Activated T-helper 1 cell treated with anti-CD3 and anti-CD28 coated beads, Interleukin-12 subunit alpha, Interleukin-12 subunit beta, Interleukin-2, Interleukin-4 antibody, amounts not matched to agents 30 ng/mL and 10 ng/mL and 1 ng/mL, durations not matched to agents 14 hours and 24 hours and 36 hours (primary cell): ENCODE measurements at places on chromosomes 13 and 19. TPM values are rescaled to one million over a fixed set of nuclear protein-coding genes. Genes with fewer than 3 reads are reported as not detected.

Gene SPACA4
- not detected in 2 replicates for total RNA-seq

Gene CALR3
- total RNA-seq = not detected in 2 replicates

Gene C2CD4C
- 0.08 and 0.15 TPM in 2 replicates for total RNA-seq

Gene TTC9B
- not detected in 2 replicates for total RNA-seq

Gene HSD17B14
- 0.57 and 0.64 TPM in 2 replicates for total RNA-seq

Gene ERVV-1
- not detected in 2 replicates for total RNA-seq

Gene HAUS8
- 32.8 and 34.9 TPM in 2 replicates for total RNA-seq

Gene SPRY2
- total RNA-seq = 0.08 and 0.10 TPM in 2 replicates
